NCI-H2081 (cell line): ENCODE measurements at places on chromosomes 12 and 14.

GRCh38 chr12:72631926-72632685 is 359.9 kb downstream of the TRHDE start:
- no peak for DNase-seq

GRCh38 chr12:124994437-124994975 is 1.1 kb downstream of the BRI3BP start:
- DNase-seq, result no peak

DNA sequence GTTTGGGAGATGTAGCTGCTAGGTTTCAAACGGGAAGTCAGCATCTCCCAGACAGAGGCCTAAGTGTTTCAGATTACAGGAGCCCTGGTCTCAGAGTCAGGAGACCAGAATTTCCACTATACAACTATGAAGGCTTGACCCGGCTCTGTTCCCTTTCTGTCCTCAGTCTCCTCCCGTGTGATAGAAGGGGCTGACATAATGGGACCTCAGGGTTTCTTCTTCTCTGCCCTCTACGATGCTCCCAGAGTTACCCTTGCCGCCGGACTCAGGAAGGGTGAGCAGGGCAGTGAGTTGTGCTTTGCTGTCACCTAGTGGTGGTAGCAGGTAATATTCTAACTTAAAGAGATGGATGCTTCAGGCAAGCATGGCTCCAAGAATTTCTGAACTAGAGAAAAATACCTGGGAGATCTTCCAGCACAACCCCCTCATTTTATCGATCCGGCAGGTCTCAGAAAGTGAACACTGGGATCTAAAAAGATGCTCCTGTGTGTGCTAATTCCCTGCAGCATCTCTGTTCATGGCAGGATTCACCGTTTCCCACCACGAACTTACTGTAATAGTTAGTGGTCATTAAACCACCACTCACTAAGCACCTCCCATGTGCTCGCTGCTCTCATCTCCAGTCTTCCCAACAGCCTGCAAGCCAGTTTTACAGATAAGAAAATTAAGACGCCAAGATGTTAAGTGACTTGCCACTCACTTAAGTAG is 84.4 kb downstream of the VWF start:
- peak; percentile 70 for DNase-seq

DNA sequence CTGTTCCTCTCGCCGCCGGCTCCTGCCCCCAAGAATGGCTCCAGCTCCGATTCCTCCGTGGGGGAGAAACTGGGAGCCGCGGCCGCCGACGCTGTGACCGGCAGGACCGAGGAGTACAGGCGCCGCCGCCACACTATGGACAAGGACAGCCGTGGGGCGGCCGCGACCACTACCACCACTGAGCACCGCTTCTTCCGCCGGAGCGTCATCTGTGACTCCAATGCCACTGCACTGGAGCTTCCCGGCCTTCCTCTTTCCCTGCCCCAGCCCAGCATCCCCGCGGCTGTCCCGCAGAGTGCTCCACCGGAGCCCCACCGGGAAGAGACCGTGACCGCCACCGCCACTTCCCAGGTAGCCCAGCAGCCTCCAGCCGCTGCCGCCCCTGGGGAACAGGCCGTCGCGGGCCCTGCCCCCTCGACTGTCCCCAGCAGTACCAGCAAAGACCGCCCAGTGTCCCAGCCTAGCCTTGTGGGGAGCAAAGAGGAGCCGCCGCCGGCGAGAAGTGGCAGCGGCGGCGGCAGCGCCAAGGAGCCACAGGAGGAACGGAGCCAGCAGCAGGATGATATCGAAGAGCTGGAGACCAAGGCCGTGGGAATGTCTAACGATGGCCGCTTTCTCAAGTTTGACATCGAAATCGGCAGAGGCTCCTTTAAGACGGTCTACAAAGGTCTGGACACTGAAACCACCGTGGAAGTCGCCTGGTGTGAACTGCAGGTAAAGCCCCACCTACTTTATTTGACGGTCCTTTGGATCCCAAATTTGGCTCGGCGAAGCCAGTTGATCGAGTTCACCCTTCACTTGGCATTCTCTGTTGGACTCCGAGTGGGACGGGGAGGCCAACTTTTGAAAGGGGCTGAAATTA is 1.5 kb downstream of the WNK1 start:
- peak; percentile 3 for DNase-seq

DNA sequence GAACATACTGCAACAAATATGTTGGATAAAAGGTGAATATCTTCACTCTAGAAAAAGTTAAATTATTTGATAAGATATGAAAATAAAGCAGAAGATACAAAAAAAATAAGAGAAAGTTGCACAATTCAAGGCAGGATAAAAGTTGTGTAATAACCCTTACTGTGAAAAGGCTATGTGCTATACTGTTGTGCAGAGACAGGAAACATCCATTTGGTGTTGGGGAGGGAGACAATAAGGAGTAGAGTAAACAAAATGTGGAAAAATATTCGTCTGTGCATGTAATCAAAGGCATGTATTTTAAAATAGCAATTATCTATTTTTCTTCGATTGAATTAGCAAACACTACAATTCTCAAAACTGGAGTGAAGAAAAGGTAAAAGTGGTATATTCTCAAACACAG is 34.8 kb downstream of the PTHLH start:
- DNase-seq, result no peak

GRCh38 chr12:100857418-100857817 is 62.8 kb downstream of the ANO4 start:
- DNase-seq, result no peak

DNA sequence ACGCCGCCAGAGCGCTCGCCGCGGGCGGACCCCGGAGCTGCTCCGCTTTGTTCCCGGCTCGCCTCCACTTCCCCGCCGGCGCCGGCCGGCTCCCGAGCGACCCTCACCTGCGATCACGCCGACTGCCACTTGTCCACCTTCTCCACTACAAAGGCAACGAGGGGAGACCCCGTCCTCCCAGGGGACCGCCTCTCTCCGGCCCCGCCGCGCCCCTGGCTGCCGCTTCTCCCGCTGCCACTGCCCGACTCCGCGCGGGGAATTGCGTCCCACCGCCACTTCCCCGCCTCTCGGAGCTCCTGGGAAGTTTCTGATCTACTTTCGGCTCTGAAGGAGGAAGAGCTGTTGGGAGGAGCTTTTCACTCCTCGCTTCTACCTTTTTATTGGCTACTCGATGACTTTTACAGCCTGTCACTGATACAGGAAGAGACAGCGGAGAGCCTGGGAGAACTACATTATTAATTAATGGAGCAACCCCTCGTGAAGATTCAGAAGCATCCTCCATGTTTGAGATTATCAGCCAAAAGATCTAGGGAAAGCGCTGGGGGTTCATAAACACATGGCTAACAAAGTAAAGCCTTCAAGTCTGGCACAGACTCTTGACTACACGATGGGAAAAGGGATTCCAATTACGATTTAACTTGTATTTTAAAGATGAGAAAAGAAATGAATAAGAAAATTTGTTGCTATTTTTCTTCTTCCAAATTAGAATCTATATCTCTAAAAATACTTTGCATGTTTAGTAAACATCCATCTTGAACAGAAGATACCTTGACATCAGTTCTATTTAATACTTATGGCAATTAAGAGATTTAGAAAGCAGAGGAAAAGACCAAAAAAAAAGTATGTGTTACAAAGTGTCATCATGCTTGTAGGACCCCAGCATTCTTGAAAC is at the start of gene BAZ1A:
Gene BAZ1A, minus strand, starts transcription at position 330 of the 892 bp plus-strand sequence. CDS start 756 bp downstream, outside the sequence.
- DNase-seq, result peak; percentile 86

DNA sequence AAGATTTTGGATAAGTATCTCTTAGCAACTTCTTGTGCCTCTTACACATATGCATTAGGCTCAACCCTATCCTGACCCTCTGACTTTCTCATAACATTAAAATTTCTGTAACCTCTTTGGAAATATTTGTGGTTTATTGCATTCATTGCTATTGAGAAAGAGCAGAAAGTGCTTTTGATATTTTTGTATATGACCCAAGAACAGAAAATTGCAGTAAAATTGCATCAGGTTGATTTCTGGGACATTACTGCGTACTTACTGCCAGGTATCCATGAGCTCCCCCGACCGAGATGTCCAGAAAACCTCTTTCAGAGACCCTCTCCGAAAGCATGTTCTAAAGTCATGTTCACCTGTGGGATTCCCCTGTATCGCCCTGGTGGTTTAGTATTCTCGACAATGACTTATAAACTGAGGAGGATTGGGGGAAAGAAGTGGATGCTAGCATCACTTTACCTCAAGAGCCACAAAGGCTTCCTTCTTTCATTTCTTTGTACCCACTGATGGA is 14.5 kb upstream of the IL22 start:
- no peak for DNase-seq

DNA sequence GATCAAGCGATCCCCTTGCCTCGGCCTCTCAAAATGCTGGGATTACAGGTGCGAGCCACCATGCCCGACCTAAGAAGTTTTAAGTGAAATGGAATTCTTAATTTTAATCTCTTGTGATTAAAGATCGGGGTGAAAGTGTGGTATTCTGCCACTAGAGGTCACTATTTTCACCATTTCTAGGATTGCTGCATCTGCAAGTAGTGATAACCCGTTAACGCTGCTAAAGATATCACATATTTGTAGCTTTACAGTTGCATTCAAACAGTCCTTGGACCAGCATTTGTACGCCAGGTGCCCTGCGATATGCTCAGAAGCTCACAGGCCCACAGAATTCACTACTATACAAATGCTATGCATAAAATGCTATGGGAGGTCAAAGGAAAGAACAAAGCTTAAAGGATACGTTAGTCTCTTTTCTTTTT is 19.3 kb downstream of the CCDC62 start:
- peak; percentile 54 for DNase-seq

DNA sequence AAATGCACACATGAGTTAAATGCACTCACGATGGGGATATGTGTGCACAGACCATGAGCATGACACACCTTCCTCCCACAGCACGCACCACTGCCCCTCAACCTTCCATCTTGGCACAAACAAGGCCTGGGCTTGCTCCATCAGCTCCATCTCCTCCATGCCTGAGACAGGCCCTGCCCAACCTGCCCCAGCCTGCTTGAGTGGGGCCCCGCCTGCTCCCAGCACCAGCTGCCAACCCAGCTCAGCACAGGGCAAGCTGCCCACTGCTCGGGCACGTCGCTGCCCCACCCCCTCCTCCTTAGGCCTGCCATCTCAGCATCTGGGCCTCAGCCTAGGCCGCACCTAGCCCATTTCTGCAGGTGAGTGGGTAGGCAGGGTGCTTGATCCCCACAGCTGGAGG is 27.6 kb upstream of the KRT78 start:
- no peak for DNase-seq

- no peak for DNase-seq
These were observed 191.3 kb upstream of the AMIGO2 start for GRCh38 chr12:47270782-47271664.

DNA sequence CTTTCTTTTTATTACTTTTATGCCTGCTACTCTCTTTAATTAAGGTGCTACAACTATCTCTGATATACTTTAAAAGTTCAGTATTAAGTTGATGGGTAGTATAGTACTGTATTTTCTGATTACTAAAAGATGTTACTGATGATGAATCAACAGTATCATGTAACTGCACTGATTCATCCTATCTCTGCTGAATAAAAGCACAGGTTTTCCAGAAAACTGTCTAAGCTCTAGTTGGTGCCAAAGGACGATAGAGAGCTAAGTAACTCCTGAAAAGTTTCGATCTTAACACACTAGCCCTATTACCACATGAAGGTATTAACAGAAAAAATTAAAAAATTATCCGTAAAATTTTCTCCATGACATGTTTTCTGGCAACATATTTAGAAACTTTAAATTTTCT is 2.1 kb downstream of the SCAF11 start:
- DNase-seq, result no peak

- no peak for DNase-seq
These were observed 4.8 kb downstream of the YBX3 start for GRCh38 chr12:10718279-10718821.

DNA sequence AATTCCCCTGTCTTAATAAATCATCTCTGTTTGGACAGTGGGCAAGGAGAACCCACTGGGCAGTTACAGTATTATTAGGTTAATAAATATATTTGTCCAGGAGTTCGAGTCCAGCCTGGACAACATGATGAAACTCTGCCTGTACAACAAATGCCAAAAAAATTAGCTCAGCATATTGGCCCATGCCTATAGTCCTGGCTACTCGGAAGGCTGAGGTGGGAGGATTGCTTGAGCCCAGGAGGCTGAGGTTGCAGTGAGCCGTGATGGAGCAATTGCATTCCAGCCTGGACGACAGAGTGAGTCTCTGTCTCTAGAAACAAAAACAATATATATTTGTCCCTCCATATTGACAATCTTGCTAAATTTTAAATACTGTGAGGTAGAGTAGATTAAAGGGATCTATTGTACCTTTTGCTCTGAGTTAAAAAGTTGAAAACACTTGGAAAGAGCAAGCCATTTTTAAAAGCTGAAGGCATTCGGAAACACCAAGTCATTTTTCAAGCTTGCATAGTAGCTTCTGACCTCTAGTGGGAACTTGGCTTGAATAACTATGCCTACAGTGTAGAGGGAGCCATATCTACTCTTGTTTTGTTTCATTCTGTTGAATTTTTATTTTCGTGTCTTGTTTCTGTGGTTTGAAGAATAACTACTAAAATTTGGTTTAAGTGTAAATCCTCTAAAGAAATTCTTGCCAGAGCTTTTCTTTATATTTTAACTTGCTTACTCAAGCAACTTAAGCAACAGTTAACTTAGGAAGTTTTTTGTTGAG is 14.6 kb upstream of the EEA1 start:
- no peak for DNase-seq

DNA sequence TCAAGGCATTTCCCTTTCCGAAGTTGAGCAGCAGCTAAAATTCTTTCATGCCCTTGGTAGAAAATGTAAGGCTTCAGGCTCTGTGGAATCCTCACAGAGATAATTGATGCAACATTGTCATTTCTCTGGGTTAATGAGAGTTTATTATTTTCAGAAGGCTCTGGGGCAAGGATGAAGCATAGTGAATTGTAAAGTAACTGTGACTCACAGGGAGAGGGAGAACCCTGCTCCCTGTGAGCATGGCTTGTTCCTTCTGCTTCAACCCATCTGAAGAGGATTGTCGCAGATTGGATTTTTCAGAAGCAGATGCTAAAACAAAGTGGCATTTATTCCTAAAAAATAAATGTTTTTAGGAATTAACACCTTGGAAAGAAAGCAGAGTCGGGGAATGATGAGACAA is 41.2 kb downstream of the APOBEC1 start:
- no peak for DNase-seq

DNA sequence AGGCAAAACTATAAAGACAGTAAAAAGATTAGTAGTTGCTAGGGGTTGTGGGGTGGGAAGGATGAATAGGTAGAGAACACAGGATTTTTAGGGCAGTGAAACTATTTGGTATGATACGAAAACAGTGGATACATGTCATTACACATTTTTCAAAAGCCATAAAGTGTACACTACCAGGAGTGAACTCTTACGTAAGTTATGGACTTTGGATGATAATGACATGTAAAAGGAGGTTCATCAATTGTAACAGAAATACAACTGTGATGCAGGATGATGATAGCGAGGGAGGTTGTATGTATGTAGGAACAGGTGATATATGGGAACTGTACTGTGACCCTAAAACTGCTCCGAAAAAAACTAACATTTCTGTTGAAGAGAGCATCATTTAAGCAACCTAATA is 15.1 kb upstream of the FGF6 start:
- DNase-seq, result no peak

DNA sequence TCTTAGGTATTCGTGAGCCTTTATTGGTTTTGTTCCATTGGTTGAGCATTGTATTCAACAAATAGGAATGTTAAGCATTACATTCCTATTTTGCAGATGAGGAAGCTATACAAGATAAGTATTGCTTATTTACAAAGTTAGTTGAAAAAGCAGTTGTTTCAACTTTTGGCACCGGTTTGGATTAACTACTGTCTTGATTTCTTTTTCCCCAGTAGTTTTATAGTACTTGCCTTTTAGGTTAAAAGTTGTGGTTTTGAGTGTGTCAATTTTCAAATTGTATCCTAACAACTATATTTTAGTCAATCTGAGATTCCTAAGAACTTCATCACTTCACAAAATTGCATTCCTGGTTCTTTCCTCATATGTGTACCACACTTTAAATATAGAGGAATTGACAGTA is 23.8 kb upstream of the MBIP start:
- DNase-seq, result no peak

- DNase-seq, result peak; percentile 66
These were observed 747 bp downstream of the IRF2BPL start for GRCh38 chr14:77027538-77028383.
